Activated naive CD4-positive, alpha-beta T cell treated with anti-CD3 and anti-CD28 coated beads for 36 hours (primary cell): ENCODE measurements at places on chromosomes 4 and X. TPM values are rescaled to one million over a fixed set of nuclear protein-coding genes. Genes with fewer than 3 reads are reported as not detected.

MSANTD1 gene
- total RNA-seq: 0.49 TPM

CHRDL1 gene
- not detected for total RNA-seq

DNA sequence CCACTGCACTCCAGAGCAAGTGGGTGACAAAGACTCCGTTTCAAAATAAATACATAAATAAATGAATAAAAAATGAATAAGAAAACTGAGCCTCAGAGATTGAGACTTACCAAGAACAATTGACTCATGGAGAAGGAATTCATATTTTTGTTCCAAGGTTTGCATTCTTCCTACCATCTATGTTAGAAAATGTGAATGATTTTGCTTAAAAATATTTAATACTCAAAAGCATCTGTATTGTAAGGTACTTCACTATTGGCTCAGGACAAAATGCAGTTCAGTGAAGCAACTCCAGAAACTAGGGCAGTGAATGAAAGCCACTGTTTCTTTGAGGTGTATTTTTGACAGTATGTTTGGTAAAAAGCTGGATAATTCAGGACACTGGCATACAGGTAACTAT lies 54.1 kb downstream of the XAGE2 start:
- DNase-seq: no peak

DNA sequence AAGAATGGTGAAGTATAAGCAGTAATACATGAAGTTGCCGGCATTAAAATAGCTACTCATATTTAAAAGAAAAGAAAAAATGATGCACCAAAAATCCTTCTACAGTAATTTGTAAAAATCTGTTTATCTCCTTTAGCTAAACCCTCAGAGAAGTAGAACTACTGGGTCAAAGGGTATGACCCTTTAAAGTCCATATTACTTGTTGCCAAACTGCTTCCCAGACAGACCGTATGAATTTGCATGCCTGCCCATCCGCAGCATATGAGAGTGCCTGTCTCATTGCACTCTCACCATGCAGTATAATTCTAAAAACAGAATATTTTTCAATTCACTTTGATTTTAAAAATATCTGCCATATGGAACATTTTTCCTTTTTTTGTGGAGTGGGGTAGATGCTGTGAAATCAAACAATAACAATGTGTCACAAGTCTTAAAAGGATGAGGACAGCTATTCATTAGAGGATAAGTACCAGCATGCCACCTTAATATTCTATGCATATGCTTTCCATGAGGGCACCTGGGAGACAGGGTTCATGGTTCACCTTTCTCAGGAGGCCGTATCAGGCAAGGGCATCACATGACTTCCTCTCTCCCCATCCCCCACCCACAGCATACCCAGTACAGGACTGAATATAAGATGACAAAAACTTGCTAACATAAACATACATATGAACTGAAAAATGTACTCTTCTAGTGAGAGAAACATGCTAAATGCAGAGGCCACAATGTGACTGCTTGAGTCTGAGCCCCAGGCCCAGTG lies 17.8 kb downstream of the ZDHHC9 start:
- DNase-seq: peak; percentile 38

TRIM2 gene
- total RNA-seq: 4.2 TPM

GPR173 gene
- total RNA-seq: not detected

RBM47 gene
- 1.1 TPM for total RNA-seq

BEX4 gene
- total RNA-seq: 8.8 TPM

GRCh38 chr4:151922306-151922705 lies 161.5 kb upstream of the GATB start:
- DNase-seq: peak; percentile 18

- DNase-seq: no peak
Observed at GRCh38 chrX:104679175-104679574, 113.2 kb downstream of the IL1RAPL2 start.

DNA sequence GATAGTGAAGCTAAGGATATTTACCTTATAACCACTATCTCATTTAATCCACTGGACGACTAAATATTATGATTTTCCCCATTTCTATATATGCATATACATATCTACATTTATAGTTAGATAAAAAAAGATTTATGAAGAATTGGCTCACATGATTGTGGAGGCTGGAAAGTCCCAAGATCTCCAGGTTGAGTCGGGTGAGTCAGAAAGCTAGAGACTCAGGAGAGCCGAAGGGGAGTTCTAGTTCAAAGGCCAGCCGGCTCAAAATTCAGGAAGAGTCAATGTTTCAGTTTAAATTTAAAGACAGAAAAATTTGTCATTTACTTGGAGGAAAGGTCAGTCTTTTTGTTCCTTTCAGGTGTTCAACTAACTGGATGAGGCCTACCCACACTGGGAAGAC lies 158.2 kb upstream of the CPEB2 start:
- DNase-seq: peak; percentile 10

DNA sequence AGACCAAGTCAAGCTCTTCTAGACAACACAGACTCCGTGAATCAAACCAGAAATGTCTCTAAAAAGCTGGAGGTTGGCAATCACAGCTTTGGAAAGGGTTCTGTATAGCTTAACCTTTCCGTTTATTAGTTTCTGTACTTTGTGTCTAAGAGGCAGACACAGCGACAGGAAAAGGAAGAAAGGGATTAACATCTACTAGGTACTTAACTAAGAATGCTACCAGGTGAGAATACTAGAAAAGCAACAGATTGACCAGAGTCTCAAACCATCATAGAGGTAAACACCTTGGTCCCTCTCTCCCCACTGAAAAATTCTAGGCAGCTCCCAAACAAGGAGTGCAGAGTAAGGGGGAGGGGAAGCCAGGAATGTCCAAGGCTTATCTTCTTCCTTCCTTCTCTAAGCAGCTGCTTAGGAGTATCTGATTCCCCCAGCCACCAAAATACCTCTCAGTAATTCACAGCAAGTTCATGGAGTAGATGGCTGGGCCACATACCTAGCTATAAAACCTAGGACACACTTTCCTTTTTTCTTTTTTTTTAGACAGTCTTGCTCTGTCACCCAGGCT lies 80.8 kb downstream of the APBB2 start:
- no peak for DNase-seq

- no peak for DNase-seq
Observed at GRCh38 chr4:186158021-186158813, 33.1 kb upstream of the CYP4V2 start.

DNA sequence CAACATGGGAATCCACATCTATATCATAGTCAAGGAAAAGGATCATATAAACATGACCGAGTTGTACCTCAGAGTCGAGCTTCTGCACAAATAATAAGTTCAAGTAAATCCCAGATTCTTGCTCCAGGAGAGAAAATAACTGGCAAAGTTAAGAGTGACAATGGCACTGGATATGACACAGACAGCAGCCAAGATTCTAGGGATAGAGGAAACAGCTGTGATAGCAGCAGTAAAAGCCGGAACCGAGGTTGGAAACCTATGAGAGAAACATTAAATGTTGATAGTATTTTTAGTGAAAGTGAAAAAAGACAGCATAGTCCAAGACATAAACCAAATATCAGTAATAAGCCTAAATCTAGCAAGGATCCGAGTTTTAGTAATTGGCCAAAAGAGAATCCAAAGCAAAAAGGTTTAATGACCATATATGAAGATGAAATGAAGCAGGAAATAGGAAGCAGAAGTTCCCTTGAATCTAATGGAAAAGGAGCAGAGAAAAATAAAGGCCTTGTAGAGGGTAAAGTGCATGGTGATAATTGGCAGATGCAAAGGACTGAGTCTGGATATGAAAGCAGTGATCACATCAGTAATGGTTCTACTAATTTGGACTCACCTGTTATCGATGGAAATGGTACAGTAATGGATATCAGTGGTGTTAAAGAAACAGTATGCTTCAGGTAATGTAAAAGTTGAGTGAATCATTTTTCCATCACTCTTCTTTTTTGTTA lies 50.4 kb downstream of the FABP2 start:
- DNase-seq: no peak

- DNase-seq: no peak
Observed at GRCh38 chr4:36815536-36815935, 429.0 kb upstream of the NWD2 start.

- no peak for DNase-seq
Observed at GRCh38 chr4:68434277-68434676, 13.0 kb upstream of the TMPRSS11E start.

- peak; percentile 71 for DNase-seq
Observed at GRCh38 chr4:158496030-158496741, 25.5 kb upstream of the RXFP1 start.
